ENCODE measurements at places on chromosomes 12 and 14. TPM values are rescaled to one million over a fixed set of nuclear protein-coding genes. Genes with fewer than 3 reads are reported as not detected.

CCDC196 gene
- not detected for total RNA-seq

PTGDR gene
- total RNA-seq, result not detected

DHRS2 gene
- total RNA-seq, result not detected

FITM1 gene
- total RNA-seq, result 0.27 TPM

AP4S1 gene
- total RNA-seq, result 3.3 TPM

STON2 gene
- 0.18 TPM for total RNA-seq

NXPH4 gene
- total RNA-seq, result 2.5 TPM

CLEC4A gene
- 0.09 TPM for total RNA-seq

FGD6 gene
- 13.2 TPM for total RNA-seq

CGRRF1 gene
- total RNA-seq, result 8.1 TPM

RND1 gene
- 1.5 TPM for total RNA-seq

LRP6 gene
- 35.4 TPM for total RNA-seq

SNX6 gene
- total RNA-seq, result 109 TPM

LIN7A gene
- total RNA-seq, result 0.18 TPM

CLMN gene
- 2.5 TPM for total RNA-seq

GLI1 gene
- total RNA-seq, result 0.45 TPM

CCDC88C gene
- total RNA-seq, result 27.3 TPM

RTL1 gene
- not detected for total RNA-seq

HOXC12 gene
- not detected for total RNA-seq

DUSP16 gene
- total RNA-seq, result 7.2 TPM

PAPLN gene
- total RNA-seq, result 1.5 TPM

OTX2 gene
- total RNA-seq, result not detected

TCL1B gene
- not detected for total RNA-seq

DTX1 gene
- under 0.01 TPM for total RNA-seq

TAS2R13 gene
- total RNA-seq, result 1.8 TPM

DNAH10 gene
- total RNA-seq, result under 0.01 TPM

ADSS1 gene
- 7.4 TPM for total RNA-seq

BCL7A gene
- 6.2 TPM for total RNA-seq

E2F7 gene
- total RNA-seq, result 9.8 TPM

ESRRB gene
- total RNA-seq, result not detected

SVOP gene
- not detected for total RNA-seq

HOXC6 gene
- total RNA-seq, result 0.66 TPM

SLC41A2 gene
- 7.5 TPM for total RNA-seq

C14orf39 gene
- under 0.01 TPM for total RNA-seq

CBLN3 gene
- 1.3 TPM for total RNA-seq

TAS2R20 gene
- 1.9 TPM for total RNA-seq

APOF gene
- total RNA-seq, result not detected

ACSS3 gene
- 0.19 TPM for total RNA-seq

MAP1LC3B2 gene
- 0.19 TPM for total RNA-seq

NTS gene
- total RNA-seq, result not detected

ASB2 gene
- total RNA-seq, result not detected

SLC5A8 gene
- total RNA-seq, result not detected

ACSM4 gene
- not detected for total RNA-seq

DYNLL1 gene
- 337 TPM for total RNA-seq

FSCB gene
- not detected for total RNA-seq

GZMB gene
- not detected for total RNA-seq

PRIMA1 gene
- not detected for total RNA-seq

All from endothelial cell of coronary artery (primary cell).